ENCODE measurements at places on chromosomes 4 and X.

- no peak for DNase-seq
Observed at GRCh38 chrX:40167850-40168479, 70.2 kb upstream of the BCOR start.

DNA sequence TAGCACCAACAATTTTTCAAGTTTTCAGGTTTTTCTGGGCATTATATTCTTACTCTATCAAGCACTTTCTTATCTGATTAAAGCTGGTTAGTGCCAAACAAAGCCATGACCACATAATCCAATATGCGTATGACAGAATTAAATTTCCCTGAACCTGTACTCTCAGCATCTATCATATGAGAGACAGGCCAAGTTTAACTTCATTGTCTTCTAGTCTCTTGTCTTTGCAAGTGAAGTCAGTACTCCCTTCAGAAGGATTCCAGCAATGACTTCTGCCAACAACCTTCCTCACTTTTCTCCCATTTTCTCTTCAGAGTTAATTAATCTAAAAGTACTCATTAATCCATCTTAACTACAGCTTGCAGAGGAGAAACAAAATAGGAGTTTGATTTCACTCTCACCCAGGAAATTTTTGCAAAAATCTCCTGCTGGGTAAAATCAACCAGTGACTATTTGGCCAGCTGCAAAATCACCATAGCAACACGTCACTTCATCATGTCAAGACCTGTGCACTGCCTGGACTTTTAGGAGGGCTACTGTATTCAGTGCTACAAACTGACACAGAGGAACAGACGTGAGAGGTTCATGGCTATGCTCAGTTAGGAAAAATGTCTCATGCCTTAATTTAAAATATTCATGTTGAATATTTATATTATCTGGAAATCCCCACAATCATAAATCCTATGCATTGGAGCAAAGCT is 208.4 kb downstream of the ANTXR2 start:
- no peak for DNase-seq

GRCh38 chr4:155878611-155879010 is 12.5 kb upstream of the ASIC5 start:
- DNase-seq, result no peak

DNA sequence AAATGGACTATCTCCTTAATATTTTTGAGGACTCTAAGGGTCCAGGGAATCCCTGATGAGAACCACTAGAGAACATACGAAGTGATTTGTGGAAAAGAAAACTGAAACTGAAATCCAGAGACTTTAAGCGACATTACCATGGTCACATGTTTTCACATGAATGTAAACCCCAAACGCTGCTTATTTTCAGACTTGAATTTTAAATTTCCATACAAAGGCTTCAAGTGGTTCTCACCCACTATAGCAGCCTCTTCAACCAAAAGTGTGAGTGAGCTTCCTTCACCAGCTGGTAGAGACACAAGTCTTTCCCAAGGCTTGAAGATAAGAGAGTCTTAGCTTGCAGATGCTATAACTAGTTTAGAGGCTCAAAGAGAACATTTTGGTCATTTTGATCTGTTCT is 232.7 kb downstream of the MGST2 start:
- DNase-seq, result no peak
